ENCODE measurements at places on chromosomes 11 and 22.

DNA sequence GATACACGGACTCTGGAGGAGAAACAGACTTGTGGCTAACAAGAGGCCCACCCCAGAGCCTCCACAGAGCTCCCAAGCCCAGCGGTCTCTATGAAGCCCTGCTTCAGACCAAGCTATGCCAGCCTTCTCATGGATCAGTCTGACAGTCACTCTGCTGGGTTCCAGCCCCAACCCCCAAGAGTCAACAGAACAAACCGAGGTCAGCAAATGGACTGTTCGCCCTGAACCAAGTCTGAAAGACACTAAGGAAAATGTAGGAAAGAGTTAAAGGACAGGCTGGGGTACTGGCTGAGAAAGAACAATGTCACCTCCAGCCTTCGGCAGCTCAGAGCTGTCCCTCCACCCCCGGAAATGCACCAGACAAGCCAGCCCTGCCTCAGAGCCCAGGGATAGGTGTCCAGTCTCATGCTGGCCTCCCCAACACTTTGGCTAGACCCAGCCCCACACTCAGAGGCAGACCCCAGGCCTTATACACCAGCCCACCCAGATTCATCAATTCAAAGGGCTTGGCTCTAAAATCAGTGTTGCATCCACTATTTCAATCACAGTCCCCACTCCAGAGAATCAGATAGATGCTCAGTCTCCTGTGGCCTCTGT, 3.8 kb downstream of the ARFGAP2 start:
- no peak overlapping the region for H3K4me3 ChIP-seq
- DNase-seq: no peak
- peaks cover 36% of the 10 kb centered on the region for H3K4me1 ChIP-seq

DNA sequence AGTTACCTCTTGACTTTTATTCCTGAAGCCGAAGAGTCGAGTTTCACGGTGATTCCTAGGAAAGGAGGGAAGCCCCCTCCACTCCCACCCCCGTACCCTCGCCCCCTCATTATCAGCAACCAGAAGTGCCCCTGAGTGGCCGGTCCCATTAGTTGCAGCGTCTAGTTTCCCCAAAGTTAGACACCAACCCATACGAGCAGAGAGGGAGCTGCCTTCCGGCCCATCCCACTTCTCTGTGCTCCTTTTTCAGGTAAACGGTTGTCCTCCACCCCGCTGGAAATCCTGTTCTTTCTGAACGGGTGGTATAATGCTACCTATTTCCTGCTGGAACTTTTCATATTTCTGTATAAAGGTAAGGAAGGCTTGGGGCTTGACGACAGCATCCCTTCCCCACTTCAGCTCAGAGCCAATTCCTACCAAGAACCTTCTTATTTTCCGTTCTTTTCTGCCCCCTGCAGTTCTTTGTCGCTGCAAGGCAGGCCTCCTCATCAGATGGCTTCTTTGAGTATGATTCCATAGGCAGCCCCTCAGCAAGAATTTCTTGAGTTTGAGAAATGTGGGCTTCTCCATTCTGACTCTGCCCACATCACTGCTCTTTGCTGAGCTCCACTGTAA, 701 bp downstream of the TMEM216 start:
- no peak for DNase-seq
- no peaks in the 10 kb centered on the region for H3K27me3 ChIP-seq
- H3K4me1 ChIP-seq: peaks cover 21% of the 10 kb centered on the region
- peaks cover 13% of the 10 kb centered on the region for H3K36me3 ChIP-seq
- peak overlapping the region; percentile 93 for H3K27ac ChIP-seq

DNA sequence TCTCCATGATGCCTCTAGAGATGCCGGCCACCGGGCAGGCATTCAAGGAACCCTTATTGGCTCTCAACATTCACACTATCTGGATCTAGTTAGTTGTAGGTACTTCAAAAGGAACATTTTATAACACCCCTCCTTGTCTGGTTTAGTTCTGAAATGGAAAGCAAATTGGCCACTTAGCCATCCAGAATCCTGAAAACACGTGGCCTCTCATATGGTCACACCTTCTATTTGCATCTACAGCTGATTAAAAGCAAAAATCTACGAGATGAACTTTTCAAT, 29.2 kb downstream of the ABTB2 start:
- H3K36me3 ChIP-seq: no peaks in the 10 kb centered on the region
- H3K4me3 ChIP-seq: no peak overlapping the region
- H3K27ac ChIP-seq: no peak overlapping the region
- H3K27me3 ChIP-seq: peaks cover 15% of the 10 kb centered on the region
- no peaks in the 10 kb centered on the region for H3K4me1 ChIP-seq

DNA sequence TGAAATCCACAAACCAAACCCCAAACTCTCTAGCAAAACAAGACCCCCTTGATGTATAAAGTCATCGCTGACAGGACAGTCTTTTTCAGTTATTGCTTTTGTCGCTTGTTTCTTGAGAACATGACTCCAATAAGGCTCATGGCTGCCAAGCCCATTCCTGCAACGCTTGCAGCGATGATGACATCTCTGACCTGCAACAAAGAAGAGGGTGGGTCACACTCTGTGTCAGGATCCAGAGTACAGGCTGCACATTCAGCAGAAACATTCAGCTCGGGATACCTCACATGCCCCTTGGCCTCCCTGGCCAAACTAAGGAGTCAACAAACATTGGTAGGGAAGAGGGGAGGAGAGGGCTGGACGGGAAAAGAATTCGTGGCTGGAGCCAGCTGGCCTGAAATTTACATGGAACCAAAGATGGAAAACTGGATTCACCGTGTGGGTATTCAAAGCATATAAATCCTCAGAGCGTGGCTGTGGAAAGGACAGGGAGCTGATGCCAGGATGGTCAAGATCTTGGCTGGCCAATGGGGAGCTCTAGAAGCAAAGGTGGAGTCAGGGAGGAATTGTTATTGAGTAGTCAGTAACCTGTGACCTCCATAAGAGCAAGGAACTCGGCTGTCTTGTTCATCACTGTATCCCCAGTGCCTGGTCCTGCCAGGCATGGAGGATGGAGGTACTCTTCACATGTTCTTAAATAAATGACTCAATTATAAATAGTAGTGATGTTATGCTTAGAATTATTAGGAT, 11.8 kb upstream of the PLAAT2 start:
- peak overlapping the region; percentile 74 for H3K4me3 ChIP-seq
- no peaks in the 10 kb centered on the region for H3K27me3 ChIP-seq
- peaks cover 3% of the 10 kb centered on the region for H3K36me3 ChIP-seq
- peak overlapping the region; percentile 88 for H3K27ac ChIP-seq
- H3K4me1 ChIP-seq: peaks cover 18% of the 10 kb centered on the region

GRCh38 chr11:2423157-2424025, 20.9 kb downstream of the TRPM5 start:
- H3K4me3 ChIP-seq: no peak overlapping the region
- peaks cover 3% of the 10 kb centered on the region for H3K27me3 ChIP-seq
- H3K27ac ChIP-seq: no peak overlapping the region
- H3K36me3 ChIP-seq: no peaks in the 10 kb centered on the region
- peaks cover 1% of the 10 kb centered on the region for H3K4me1 ChIP-seq
- DNase-seq: no peak

- no peaks in the 10 kb centered on the region for H3K36me3 ChIP-seq
- DNase-seq: no peak
Measured at GRCh38 chr11:47132490-47132889, 44.2 kb downstream of the ARFGAP2 start.

GRCh38 chr11:56968524-56968923, 20.2 kb upstream of the OR5AK2 start:
- no peaks in the 10 kb centered on the region for H3K4me1 ChIP-seq
- H3K27me3 ChIP-seq: no peaks in the 10 kb centered on the region
- H3K27ac ChIP-seq: no peak overlapping the region
- no peak for DNase-seq

DNA sequence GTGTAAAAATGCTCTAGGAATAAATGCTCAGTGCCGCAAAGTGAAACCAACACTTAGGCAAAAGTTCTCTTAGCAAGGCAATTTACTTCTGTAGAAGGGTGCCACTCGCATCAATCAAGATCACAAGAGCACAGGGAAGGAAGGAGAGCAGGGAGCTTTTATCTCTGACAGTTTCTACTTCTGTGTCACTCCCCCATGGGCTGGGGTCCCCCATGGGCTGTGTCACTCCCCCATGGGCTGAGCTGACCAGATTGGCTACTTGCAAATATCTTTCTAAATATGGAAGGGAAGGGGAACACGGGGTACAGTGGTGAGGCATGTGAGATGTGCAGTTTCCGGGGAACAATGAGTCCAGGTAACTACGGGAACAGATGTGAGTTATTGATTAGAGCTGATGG, 397 bp downstream of the OR52N2 start:
- no peaks in the 10 kb centered on the region for H3K36me3 ChIP-seq
- peak overlapping the region; percentile 85 for H3K4me3 ChIP-seq
- no peak overlapping the region for H3K27ac ChIP-seq
- peaks cover 6% of the 10 kb centered on the region for H3K4me1 ChIP-seq
- peaks cover 27% of the 10 kb centered on the region for H3K27me3 ChIP-seq

DNA sequence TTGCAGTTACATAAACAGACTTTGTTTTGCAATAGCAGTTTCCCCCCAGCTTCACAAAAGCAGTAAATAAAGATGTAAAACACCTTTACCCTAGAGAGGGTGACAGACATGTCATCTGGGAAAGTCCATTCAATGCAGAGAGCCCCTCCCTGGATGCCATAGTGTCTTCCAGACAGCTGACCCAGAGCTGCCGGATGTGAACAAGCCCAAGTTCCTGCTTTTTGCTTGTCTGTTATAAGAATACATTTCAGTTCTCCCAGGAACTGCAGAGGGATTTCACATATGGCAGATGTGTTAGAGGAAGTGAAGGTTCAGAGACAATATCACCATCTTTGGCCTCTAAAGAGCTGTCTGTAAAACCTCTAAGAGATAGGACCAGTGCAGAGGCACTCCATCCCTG, 48.9 kb downstream of the RELT start:
- no peak overlapping the region for H3K4me3 ChIP-seq
- no peak overlapping the region for H3K27ac ChIP-seq
- H3K27me3 ChIP-seq: no peaks in the 10 kb centered on the region
- DNase-seq: no peak
- H3K36me3 ChIP-seq: no peaks in the 10 kb centered on the region
- H3K4me1 ChIP-seq: peaks cover 7% of the 10 kb centered on the region

- no peak overlapping the region for H3K4me3 ChIP-seq
- no peak overlapping the region for H3K27ac ChIP-seq
- no peaks in the 10 kb centered on the region for H3K27me3 ChIP-seq
Measured at GRCh38 chr11:8231979-8232378, 31.7 kb downstream of the LMO1 start.

GRCh38 chr11:14158393-14158792, 195.9 kb downstream of the SPON1 start:
- H3K4me1 ChIP-seq: no peaks in the 10 kb centered on the region
- H3K36me3 ChIP-seq: peaks cover 6% of the 10 kb centered on the region
- no peak for DNase-seq
- no peak overlapping the region for H3K4me3 ChIP-seq
- H3K27ac ChIP-seq: no peak overlapping the region

DNA sequence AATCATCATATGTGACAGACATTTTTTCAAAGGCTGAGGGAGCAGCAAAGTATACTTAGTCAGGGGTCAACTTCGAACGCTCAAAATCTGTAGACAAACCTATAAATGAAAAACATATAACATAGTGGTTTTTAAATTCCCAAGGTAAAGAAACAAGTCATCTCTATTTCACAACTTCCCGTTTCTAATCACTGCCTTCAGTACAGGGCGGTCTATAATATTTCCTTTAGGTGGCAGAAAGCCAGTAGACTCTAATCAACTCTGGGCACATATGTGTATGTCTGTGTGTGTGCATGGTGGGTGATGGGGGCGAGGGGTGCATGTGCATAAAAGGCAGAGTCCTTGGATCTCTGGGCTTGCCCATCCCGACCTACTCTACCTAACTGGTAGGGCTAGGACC, 55.0 kb upstream of the ARFGAP3 start:
- peaks cover 2% of the 10 kb centered on the region for H3K4me1 ChIP-seq
- H3K27me3 ChIP-seq: no peaks in the 10 kb centered on the region
- H3K4me3 ChIP-seq: no peak overlapping the region
- DNase-seq: no peak
- H3K36me3 ChIP-seq: peaks cover 1% of the 10 kb centered on the region

DNA sequence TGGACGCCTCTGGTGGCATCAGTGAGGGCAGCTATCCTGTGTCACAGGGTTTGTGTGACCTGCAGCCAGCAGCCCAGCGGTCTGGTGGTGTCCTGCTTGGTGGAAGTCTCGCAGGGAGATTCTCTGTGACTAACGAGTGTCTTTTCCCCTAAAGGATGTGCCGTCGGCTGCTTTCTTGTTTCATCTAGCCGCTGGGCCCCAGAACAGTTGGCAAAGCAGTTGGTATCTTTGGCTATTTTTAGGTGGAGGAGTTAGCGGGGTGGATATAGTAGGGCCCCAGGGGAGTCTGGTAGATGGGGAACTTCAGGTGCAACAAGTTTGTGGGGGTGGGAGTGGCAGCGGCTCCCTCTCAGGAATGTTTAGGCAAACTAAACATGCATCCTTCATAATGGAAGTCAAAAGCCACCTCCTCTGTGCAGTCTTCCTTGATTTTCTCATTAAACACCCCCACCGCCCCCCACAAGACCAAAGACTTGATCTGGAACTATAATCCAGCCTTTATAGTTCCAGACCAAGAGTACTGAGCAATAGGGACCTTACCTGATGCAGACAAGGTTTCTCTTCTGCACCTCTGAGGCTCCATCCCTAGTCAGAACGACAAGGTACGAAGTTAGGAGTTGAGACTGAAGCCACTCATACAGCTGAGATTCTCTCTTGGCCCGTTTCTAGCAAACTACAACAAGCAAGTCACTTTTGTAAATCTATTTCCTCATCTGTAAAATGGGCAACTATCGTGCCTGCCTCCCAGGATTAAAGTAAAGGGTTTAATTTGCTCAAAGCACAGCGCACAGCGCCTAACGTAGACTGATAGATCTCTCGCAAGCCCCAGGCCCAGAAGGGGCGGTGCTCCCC, 1.1 kb upstream of the PELI3 start:
- peaks cover 38% of the 10 kb centered on the region for H3K4me1 ChIP-seq
- peak overlapping the region; percentile 81 for H3K4me3 ChIP-seq
- H3K36me3 ChIP-seq: peaks cover 2% of the 10 kb centered on the region
- peak overlapping the region; percentile 60 for H3K27ac ChIP-seq

- DNase-seq: no peak
- H3K36me3 ChIP-seq: peaks cover 2% of the 10 kb centered on the region
- peaks cover 1% of the 10 kb centered on the region for H3K4me1 ChIP-seq
Measured at GRCh38 chr11:18061351-18061750, 15.3 kb upstream of the TPH1 start.

DNA sequence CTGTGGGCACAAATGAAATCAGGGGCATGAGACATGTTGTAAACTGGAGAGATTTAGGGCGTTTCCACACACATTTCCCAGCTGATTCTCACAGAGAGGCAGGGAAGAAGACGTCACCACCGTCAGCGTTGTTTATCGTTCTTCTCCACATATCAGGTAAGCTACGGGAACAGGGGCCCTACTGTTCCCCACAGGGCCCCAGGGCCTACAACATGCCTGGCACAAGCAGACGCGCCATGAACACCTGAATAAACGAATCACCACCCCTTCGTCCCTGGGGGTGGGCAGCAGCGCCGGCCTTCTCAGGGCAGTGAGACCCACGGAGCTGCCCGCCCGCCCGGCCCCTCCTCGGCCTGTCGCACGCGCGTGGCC, 342 bp downstream of the EFCAB6 start:
- H3K27me3 ChIP-seq: peaks cover 3% of the 10 kb centered on the region
- peak overlapping the region; percentile 92 for H3K4me3 ChIP-seq
- peaks cover 17% of the 10 kb centered on the region for H3K4me1 ChIP-seq
- H3K36me3 ChIP-seq: peaks cover 15% of the 10 kb centered on the region
- no peak for DNase-seq

All from activated naive CD8-positive, alpha-beta T cell treated with anti-CD3 and anti-CD28 coated beads for 36 hours (primary cell).